ENCODE measurements at places on chromosomes 11 and 22.

GRCh38 chr11:47005441-47005840, 68.9 kb downstream of the CSTPP1 start:
- DNase-seq, result no peak

- DNase-seq, result no peak
Observed at GRCh38 chr11:68412593-68413475, 47.7 kb upstream of the PPP6R3 start.

- DNase-seq, result no peak
Observed at GRCh38 chr11:111170761-111171379, 74.7 kb upstream of the POU2AF2 start.

DNA sequence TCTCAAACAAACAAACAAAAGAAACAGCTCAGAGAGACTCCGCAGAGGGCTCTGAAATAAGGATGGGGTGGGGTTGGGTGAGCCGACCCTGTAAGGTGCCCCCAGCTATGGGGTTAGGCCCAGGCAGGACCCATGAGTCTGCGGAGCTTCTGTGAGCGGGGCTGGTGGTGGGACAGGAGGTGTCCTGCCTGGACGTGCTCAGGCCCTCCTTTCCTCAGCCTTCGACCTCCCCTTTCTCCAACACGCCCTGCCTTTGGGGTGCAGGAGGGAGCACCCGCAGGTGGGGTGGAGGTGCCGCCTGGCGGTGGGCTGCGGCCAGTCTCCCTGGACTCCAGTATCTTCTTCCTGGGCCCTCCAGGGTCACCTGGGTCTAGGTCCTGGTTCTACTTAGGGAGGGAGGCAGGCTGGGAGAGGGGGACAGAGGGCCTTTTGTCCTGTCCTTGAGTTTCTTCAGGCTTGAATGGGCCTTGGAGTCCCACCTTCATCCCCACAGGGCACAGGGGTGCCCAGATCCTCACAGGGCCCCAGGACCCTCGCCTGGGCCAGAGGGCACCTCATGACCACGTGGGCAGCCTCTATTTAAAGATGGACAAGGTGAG, 12.3 kb downstream of the PRR33 start:
- DNase-seq, result no peak

DNA sequence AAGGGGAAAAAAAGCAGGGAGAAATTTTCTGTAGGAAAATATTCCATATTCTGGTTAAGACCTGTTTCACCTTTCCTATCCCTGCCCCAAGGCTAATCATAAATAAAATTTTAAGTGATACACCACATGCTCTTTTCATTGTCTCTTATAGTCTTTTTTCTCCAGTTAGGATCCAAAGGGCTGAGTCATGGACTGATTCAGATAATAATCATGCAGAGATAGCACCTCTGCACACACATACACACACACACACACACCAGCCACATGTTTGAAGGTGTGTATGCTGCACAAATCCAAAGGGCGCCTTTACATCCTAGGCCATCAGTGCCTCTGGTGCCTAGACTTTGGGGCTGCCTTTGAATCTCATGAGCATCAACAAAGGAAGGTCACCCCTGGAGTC, 35.5 kb upstream of the CWF19L2 start:
- no peak for DNase-seq

- no peak for DNase-seq
Observed at GRCh38 chr11:130798280-130798679, 118.0 kb downstream of the SNX19 start.

DNA sequence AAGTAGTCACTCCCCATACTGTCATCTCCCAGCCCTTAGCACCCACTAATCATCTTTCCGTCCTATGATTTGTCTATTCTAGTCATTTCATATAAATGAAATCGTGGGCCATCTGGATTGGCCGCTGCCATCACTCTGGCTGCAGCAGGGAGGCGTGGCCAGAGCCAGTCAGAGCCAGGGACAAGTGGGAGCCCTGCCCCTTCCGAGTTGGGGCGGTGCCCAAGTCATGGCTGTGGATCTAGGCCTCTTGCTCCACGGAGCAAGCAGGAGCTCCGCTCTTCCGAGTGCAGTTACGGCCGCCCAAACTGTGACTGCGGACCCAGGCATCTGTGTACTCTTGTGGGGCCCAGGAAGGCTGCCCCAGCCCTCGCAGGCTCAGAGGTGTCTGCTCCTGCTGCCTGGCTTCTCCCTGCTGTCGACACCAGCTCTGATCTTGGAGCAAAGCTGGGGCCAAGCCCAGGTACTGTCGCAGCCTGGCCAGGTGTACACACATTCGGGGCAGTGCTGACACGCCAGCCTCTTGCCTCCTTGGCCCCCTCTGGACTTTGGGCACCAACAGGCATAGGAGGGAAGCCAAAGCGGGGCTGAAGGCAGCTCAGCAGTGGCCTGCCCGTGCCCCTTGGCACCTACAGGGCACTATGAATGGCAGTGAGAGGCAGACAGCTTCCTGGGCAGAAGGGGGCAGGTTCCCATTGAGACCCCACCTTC, 8.4 kb downstream of the MRPL48 start:
- DNase-seq, result no peak

DNA sequence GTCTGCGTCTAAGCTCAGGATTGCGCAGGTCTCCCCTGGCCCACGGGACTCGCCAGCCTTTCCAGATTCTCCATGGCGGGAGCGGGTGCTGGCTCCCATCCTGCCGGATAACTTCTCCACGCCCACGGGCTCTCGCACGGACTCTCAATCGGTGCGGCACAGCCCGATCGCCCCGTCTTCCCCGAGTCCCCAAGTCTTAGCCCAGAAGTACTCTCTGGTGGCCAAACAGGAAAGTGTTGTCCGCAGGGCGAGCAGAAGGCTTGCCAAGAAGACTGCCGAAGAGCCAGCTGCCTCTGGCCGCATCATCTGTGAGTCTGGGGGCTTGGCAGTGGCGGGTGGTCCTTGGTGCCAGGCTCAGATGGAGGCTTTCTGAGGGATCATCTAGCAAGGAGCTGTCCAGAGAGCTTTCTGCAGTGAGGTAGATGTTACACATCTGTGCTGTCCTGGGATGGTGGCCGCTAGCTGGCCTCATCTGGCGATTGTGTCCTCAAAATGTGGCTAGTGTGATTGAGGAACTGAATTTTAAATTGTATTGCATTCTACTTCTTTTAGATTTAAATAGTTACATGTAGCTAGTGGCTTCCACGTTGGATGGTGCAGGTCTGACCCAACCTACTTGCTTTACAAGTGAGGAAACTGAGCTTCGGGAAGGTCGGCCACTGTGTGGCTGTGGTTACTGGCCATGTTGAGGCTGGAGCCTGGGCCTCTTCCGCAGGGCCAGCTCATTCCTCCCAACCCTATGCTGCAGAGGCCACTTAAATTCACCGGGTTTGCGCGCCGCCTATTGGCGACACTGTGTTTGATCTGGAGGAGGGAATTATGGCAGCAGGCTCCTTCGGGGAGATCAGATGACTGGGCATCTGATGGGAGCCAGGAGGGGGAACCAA, 6.7 kb downstream of the INCENP start:
- no peak for DNase-seq

- DNase-seq, result peak; percentile 12
Observed at GRCh38 chr22:50209893-50210292, 9.1 kb downstream of the SELENOO start.

GRCh38 chr11:2521733-2522630, 77.2 kb downstream of the KCNQ1 start:
- no peak for DNase-seq

- no peak for DNase-seq
Observed at GRCh38 chr11:27319072-27319471, 43.9 kb downstream of the CCDC34 start.

DNA sequence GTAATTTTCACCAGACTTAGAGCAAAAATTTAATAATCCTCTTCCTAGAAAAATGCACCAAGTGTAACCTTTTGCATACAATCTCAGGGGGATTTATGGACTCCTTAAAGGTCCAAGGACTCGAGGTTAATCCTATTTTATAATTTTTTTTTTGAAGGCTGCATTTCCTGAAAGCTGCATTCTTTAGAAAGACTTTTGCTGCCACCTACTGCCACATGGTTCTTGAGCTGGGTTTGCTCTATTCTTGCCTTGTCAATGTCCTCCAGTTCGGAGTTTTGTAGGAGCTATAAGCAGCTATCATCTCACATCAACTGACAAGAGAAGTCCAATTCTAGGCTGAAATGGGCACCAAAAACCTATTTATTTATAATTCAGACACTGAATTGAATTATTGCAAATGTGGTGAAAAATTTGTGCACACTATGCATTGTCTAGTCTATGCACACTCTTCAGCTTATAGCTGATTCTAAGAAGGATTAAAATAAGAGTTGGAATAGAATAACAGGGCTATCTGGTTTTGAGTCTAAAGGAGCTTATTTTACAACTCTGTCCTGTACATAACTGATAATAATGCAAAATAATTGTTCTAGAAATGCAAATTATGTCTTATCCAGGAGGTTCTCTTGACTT, 31.3 kb downstream of the TRAF6 start:
- DNase-seq, result peak; percentile 52

- no peak for DNase-seq
Observed at GRCh38 chr11:57359896-57360690, 20.9 kb downstream of the PRG3 start.

- DNase-seq, result no peak
Observed at GRCh38 chr11:19714022-19714386, 1.4 kb downstream of the NAV2 start.

- no peak for DNase-seq
Observed at GRCh38 chr22:20000246-20001081, 16.2 kb downstream of the ARVCF start.

- peak; percentile 23 for DNase-seq
Observed at GRCh38 chr11:46348566-46349401, 1.5 kb downstream of the DGKZ start.

DNA sequence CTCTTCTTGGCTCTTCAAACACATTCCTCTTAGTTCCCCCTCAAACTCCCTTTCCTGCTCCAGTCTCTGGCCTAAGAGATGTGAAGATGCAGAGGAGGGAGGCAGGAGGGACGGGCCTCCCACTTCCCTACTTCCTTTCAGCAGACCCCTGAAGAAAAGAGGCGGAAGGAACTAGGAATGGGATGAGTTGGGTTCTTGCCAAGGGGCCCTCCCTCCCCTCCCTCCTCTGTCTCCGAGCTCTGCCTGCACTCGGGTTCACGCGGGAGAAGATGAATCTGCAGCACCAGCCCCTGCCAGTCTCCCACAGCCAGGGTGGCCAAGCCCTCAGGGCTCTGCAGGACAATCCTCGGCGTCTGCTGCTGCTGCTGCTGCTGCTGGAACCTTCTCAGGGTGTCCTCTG, 24.3 kb upstream of the PKNOX2 start:
- no peak for DNase-seq

GRCh38 chr11:116862951-116863350, 25.5 kb upstream of the APOA1 start:
- no peak for DNase-seq

DNA sequence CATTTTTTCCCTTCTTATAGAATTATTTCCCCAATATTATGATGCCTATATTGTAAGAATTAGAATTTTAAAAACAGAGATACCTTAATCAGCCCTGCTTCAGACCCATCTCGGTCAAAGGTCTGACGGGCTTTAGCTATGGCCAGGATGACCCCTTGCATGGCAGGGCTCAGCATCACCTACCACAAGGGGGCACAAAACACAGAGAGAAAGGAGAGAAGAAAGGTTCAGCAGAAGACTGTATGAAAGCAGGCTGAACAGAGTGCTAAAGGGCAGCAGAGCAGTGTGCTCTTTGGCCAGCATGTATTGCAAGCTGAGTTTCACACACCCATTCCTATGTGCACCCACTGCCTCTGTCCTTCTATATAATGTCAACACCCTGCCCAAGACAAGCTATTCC, 26.8 kb downstream of the CLDN25 start:
- no peak for DNase-seq

DNA sequence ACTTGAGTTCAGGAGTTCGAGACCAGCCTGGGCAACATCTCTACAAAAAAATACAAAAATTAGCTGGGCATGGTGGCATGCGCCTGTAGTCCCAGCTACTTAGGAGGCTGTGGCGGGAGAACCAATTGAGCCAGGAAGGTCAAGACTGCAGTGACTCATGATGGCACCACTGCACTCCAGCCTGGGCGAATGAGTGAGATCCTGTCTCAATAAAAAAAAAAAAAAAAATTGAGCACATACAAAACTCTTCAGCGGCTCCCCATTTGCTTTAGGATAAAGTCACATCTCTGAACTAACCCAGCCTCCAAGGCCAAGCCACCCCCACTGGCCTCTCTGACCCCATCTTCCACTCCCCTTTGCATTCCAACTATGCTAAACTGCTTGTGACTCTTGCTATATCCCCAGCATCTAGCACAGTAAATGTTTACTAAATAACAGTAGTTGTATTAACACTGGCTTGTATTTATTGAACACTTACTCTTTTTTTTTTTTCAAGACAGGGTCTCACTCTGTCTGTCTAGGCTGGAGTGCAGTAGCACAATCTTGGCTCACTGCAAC, 28.9 kb downstream of the CREB3L1 start:
- no peak for DNase-seq

DNA sequence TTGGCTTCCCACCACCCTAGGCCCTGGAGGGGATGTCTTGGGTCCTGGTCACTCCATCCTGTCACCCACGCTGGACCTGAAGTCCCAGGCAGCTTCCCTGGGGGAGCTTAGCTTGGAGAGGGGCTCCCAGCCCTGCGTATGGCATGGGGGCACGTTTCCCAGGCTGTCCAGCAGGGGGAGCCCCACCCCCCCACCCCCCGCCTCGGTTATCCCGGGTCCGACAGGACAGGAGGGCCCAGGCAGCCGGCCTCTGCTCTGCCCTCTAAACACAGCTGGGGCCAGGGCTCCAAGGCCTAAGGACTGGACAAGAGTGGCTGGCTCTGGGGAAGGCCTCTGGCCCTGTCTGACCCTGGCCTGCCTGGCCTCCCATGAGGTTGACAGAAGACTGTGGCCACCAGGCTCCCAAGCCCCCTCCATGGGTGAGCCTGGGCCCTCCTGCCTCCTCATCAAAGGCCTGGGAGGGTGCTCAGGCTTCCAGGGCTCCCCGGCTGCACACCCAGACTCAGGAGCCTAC, 104.8 kb downstream of the NECTIN1 start:
- no peak for DNase-seq

GRCh38 chr11:63871962-63872799, 33.3 kb downstream of the MARK2 start:
- peak; percentile 18 for DNase-seq

DNA sequence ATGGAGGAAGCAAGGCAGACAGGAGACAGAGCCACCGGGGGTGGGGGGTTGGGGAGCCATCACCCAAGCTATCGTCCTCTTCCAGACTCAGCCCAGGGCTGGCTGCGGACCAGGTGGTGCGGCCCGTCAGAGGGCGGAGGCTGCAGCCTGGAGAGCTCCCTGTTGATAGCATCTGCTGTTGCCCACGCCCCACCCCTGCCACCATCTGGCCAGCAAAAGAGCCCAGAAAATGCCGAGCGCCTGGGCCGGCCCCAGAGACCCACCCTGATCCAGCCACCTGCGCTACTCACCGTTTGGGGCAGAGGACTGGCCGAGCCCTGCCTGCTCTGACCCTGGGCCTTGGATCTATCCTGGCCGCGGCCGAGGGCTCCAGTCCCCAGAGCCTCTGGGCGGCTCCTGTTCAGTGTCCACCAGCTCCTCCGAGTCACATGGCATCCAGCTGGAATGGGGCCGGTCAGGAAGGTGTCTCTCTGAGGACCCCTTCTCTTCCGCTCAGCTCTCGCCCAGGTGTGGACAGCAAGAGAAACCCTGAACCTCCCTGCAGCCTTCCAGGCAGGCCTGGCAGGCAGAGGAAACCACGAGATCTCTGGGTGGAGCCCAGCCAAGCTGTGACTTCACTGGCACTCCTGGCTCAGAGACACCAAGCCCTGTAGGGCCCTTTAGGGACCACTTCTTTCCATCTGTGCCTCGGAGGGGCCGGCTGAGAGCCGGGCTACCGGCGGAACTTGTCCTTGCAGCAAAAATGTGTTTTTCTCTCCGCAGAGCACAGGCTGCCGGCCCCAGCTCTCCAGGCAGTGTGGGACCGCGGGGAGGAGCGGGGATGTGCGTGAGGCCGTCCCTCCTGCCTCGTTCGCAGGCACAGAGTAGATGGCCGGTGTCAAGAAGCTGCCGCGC, at the start of gene MRGPRE:
TSS of gene MRGPRE (minus strand) at position 567 of the 894 bp plus-strand sequence. CDS start 3,618 bp downstream, outside the sequence.
- peak; percentile 63 for DNase-seq

- DNase-seq, result no peak
Observed at GRCh38 chr11:126310992-126311310, 7.1 kb downstream of the DCPS start.

Data from NCI-H345 (cell line).